CD14-positive monocyte (primary cell): ENCODE measurements at places on chromosomes 4 and X. TPM values are rescaled to one million over a fixed set of nuclear protein-coding genes. Genes with fewer than 3 reads are reported as not detected.

The CLDN34 gene
- polyA plus RNA-seq = not detected

The CSAG2 gene
- not detected for polyA plus RNA-seq

The ODAPH gene
- not detected for polyA plus RNA-seq

The PABPC1L2A gene
- polyA plus RNA-seq = not detected

The VEGFC gene
- polyA plus RNA-seq = not detected

The LRP2BP gene
- polyA plus RNA-seq = 0.04 TPM in 1 of 2 replicates, not detected in the other

DNA sequence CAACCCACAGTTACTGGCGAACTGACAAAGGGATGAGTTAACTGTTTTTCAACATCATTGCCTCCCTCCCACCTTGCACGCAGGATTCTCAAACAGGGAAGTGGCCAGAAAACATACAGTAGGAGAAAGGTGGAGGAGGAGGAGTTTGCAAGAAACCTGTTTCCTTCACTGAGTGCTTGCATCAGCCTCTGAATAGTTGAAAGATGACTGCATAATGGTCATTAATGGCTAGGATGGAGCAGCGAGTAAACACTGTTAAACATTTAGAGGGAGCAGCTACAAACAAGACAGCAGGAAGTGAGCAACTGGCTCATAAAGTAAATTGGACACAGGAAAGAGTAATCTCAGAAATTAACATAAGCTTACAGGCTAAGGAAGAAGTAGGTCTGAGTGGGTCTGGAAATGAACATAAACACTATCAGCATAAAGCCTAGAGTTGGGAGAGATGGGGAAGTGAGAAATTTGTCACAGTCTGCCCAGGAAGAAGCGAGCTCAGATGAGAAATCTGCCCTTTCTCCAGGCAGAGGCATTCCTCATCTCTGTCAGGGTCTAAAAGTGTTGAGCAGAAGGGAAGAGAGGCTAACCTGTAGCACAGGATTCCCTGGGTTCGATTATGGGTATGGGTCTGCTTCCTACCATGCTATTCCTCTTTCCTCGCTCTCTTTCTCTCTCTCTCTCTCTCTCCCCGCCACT is 38.6 kb downstream of the TRPC5OS start:
- no peaks in the 10 kb centered on the region for H3K27me3 ChIP-seq
- no peak overlapping the region for H3K27ac ChIP-seq
- no peak overlapping the region for H3K4me3 ChIP-seq

The TASL gene
- polyA plus RNA-seq = 15.4 and 34.4 TPM in 2 replicates

GRCh38 chrX:21255032-21255618 is 119.1 kb upstream of the CNKSR2 start:
- H3K4me3 ChIP-seq = no peak overlapping the region
- no peak overlapping the region for H3K27ac ChIP-seq
- DNase-seq = no peak
- H3K36me3 ChIP-seq = no peaks in the 10 kb centered on the region
- no peaks in the 10 kb centered on the region for H3K27me3 ChIP-seq

The MAGEC3 gene
- not detected for polyA plus RNA-seq

GRCh38 chr4:8073206-8073863 is 85.3 kb downstream of the ABLIM2 start:
- no peak for DNase-seq
- H3K36me3 ChIP-seq = no peaks in the 10 kb centered on the region
- H3K27me3 ChIP-seq = peaks cover 10% of the 10 kb centered on the region
- no peaks in the 10 kb centered on the region for H3K4me1 ChIP-seq
- no peak overlapping the region for H3K4me3 ChIP-seq

The XAGE1A gene
- not detected for polyA plus RNA-seq

The CXCL3 gene
- polyA plus RNA-seq = 2.5 TPM

The HMX1 gene
- polyA plus RNA-seq = not detected

DNA sequence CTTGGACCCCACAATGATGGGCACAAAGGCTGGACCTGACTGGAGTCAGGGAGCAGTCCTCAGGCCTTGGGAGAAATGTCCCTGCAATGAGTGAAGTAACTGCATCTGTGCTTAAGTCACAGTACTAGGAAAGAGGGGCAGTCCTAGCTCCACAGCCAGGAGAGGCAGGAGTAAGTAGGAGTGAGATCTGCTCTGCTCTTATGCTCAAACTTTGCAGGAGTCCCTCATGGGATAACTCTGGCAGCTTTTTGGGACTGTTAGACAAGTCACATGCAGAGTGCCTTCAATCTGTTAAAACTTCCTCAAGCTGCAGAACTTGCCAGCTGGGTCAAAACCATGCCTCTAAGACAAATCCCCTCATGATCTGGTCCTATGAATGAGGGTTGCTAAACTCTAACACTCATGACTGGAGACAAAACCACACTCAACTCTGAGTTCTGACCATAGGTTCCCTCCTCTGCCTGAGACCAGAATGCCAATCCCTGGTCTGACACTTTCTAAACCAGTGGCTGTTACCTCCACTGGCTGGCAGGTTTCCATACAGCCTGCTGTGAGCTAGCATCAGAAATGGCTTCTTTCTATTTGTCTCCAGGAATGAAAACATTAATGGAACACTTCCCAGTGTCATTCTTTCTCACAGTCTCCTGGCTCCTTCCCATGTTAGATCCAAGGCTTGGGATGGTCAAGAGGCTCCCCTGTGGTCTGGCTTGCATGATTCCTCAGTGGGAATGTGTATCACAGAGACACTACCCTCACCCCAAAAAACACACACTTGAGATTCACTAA is 819.3 kb downstream of the PCDH7 start:
- H3K36me3 ChIP-seq = no peaks in the 10 kb centered on the region
- no peak overlapping the region for H3K27ac ChIP-seq
- H3K4me1 ChIP-seq = no peaks in the 10 kb centered on the region
- H3K27me3 ChIP-seq = no peaks in the 10 kb centered on the region
- DNase-seq = no peak
- no peak overlapping the region for H3K4me3 ChIP-seq

GRCh38 chr4:1533501-1534064 is 127.3 kb upstream of the NKX1-1 start:
- no peaks in the 10 kb centered on the region for H3K27me3 ChIP-seq
- H3K4me1 ChIP-seq = no peaks in the 10 kb centered on the region
- no peak for DNase-seq
- H3K27ac ChIP-seq = no peak overlapping the region
- H3K36me3 ChIP-seq = no peaks in the 10 kb centered on the region

DNA sequence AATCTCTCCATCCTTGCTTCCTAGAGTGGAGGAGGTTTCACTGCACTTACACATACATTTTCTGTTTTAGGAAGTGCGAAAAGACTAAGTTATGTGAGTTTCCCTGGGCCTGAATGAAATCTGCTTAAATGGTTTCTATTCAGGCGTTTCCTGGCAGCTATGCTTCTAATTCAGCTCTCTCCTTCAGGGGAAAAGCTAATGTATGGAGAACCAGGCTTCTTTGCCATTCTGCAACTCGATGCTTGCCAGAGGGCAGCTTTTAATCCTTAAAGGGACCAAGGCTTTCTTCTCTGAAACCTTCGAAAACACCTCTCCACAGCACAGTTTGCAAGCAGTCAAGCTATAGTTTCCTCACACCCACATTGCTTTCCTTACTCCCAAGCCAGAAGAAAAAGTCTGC is 89.5 kb upstream of the ARX start:
- no peaks in the 10 kb centered on the region for H3K4me1 ChIP-seq
- DNase-seq = no peak
- no peaks in the 10 kb centered on the region for H3K36me3 ChIP-seq
- no peak overlapping the region for H3K27ac ChIP-seq
- no peak overlapping the region for H3K4me3 ChIP-seq
- H3K27me3 ChIP-seq = no peaks in the 10 kb centered on the region

DNA sequence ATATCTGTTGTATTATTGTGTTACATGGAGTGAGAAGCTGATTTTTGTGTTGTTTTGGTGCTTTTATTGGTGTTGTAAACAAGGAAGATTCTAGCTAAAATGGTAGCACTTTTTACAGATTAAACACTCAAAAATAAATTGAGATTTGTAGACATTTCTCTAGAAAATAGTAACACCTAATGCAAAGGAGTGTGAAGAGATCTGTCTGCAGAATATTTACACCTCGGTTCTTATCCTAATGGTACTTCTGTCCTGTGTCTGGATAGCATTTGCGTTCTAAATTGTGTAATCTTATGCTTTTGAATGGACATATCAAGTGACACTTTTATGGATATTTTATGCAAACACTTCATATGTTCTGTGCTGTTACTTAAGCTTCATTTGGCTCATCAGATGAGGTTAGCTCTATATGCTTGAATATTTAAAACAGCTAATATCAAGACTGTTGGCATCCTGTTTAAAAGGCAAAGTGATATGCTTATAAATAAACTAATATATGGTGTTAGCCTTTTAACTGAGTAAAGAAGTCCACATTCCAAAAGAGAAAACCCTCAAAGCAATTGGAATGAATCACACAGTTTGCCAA is 6.0 kb downstream of the PCDH7 start:
- H3K36me3 ChIP-seq = no peaks in the 10 kb centered on the region
- peaks cover 27% of the 10 kb centered on the region for H3K27me3 ChIP-seq
- no peak for DNase-seq
- H3K4me1 ChIP-seq = no peaks in the 10 kb centered on the region
